ENCODE measurements at places on chromosomes 5 and 9. TPM values are rescaled to one million over a fixed set of nuclear protein-coding genes. Genes with fewer than 3 reads are reported as not detected.

DNA sequence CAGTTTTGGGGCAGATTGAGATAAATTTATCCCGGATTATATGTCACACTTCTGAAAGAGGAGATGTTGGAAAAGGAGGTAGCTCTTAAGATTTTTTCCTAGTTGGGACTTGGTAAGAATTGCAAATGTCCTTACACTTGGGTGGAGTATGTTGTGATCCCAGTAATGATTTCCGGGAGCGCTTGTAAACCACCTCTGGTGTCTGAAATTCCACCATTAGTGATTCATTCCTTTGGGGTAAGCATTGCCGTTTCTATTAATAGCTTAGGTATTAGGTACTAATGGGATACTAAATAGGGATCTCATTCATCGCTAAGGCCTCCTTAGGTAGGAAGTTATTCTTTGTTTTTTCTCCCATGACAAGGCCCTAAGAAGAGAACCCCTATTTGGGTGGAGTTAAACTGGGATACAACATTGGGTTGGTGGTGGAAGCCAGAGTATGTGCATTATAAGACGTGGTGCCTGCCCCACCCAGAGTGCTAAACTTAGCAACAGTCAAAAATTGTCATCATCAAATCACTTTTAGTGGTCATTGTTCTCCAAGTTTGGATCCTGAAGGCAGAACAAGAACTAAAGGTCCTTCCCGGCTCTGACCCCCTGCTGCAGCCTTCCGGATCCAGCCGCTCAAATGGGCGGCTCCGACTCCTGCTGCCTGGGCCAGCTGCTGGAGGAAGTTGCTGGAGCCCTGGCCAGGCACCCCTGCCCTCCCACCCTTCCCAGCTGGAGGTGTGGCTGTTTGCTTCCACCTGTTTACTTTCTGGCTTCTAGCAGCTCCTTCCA lies 31.7 kb upstream of the DAB2IP start:
- DNase-seq = no peak

DNA sequence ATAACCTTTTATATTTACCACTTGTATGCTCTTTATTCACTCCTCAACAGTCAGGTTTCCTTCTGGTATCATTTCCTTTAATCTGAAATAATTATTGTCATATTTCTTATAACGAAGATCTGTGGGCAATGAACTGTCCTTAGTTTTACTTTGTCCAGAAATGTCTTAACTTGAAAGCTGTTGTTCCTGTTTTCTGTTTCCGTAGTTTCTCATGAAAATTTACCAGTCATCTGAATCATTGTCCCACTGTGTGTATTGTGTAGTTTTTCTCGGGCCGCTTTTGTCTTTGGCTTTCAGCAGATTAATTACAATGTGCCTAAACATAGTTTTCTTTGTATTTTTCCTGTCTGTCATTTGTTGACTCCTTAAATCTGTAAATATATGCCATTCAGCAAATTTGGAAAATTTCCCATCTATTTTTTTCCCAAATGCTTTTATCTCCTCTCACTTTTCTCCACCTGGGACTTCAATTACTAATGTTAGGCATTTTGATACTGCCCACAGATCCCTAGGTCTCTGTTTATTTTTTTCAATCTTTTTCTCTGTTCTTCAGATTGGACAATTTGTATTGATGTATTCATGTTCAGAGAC lies 74.9 kb downstream of the PDE8B start:
- DNase-seq = no peak

GRCh38 chr5:178436326-178436940 lies 153.8 kb downstream of the COL23A1 start:
- DNase-seq = no peak

DNA sequence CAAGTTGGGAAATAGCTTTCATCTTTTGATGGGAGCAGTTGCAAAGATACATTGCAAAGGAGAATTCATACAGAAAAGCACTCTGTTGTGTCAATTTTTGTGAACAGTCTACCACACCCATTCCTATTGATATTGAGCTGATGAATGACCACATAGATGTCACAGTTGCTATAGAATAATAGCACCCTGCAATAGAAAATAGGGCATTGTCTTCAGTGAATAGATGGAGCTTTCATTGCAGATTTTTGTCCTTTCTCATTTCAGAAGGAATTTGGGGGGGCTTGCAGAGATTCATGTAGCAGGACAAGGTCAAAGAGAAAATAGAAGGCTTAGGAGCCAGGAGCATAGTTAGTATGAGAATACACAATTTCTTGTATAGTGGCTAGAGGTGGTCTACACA lies 237.9 kb downstream of the TMEM38B start:
- DNase-seq = no peak

GRCh38 chr5:44983006-44983405 lies 174.3 kb downstream of the MRPS30 start:
- DNase-seq = no peak

DNA sequence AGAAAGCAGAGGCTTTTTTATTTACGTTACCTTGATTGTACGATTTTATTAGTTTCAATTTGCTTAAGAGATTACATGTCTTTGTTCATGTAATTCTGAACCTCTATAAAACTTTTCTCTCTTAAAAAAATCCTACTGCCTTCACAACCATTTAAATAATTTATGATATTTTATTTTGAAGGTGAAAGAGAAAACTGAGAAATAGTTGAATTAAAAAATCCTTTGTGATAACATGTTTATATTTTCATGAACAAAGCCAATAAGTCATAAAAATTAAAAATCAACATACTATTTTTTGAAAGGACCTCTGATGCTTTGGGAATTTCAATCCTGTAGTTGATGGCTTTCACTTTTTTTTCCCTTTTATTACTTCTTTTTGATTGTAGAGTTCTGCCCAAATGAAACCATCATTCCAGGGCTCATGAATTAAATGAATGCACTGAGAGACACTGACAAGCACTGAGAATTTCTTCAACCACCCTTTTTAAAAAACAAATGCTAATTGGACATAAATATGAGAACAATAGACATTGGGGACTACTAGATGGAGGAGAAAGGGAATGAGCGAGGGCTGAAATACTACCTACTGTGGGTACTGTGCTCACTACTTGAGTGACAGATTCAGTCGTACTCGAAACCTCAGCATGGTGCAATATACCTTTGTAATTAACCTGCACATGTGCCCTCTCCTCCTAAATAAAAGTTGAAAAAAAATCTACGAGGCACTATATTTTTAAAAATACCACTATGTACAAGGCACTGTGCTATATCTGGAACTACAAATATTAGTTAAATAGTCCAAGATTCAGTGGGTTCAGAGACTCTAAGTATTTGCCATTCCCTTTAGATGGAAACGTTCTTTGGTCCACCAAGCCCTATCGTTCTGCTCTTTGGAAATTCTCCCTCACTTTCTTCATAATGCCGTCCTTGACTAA lies 5.9 kb downstream of the CDKN2A start:
- no peak for DNase-seq

DNA sequence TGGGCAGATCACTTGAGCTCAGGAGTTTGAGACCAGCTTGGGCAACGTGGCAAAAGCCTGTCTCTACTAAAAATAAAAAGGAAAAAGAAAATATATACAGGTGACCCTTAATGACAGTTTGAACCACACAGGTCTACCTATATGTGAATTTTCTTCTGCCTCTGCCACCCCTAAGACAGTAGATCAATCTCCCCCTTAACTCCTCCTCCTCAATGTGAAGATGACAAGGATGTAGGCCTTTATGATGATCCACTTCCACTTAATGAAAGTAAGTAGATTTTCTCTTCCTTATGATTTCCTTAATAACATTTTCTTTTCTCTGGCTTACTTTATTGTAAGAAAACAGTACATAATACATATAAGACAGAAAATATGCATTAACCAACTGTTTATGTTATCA lies 3.4 kb downstream of the AKNA start:
- no peak for DNase-seq

DNA sequence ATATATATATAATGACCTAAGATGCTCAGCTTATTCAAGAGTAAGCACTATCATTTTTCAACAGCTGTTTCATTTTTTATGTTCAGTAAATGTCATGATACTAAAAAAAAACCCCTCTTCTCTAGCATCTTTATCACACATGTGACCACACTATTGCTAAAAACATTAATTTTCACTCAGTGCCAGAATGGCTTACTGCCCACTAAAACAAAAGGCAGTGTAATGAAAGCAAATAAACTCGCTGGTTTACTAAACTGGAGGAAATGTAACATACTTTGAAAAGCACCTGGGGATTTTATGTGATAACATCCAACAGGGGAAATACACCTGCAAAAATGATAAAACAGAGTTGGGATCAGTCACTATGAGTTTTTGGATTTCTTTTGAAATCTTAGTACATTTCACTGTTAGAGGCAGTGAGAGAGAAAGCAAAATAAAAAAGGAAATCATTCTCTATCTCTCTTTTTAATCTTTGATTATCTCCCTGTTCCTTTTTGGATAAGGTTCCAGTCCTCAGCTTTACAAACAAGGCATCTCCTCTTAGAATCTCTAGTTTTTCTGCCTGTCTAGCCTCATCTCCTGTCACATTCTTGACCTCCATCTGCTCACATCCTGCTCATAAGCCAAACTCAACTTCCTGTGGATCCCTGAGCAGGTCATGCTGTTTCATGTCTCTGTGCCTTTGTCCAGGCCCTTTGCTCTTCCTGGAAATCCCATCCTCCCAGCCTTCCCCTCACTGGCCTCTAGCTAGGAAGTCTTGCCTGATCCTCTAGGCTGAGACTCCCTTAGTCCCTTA lies 338.0 kb downstream of the MAN2A1 start:
- DNase-seq = no peak

DNA sequence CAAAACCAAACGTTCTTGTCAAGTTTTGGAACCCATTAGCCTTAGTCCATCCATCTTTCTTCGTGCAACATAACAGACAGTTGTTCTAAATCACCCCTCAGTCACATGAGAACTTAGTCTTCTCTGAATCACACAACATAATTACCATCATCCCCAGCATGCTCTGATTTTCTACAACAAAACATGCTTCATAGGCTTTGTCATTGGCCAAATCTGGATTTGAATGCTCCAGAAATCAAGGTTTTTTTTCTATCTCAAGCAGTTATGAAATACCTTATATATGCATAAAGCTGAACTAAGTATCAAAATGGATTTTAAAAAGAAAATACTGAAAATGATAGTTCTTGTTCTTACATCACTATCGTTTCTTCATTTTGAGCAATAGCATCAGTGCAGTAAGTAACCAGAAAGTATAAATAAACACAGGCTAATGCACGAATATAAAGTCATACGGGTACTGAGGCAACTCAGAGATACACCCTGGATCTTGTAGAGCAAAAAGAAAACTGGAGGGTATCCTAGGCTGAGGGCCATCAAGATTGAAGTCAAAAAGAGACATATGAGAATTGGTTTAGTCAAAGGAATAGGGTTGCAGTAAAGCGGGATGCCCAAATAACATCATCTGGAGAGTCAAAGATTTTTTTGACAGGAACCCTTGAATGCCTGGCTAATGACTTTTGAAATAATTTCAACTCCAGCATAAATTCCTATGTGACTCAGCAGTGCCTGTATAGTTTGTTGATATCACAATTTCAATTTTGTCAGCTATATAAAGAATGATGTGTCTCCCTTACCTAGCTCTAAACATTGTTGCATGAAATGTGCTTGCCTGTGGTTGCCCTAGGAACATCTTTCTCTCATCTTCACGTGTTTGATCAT lies 164.7 kb downstream of the ADAMTSL1 start:
- DNase-seq = no peak

- DNase-seq = no peak
Measured at GRCh38 chr5:145101246-145101645, 733.9 kb downstream of the PRELID2 start.

GRCh38 chr5:149432376-149432775 lies 53.3 kb upstream of the IL17B start:
- no peak for DNase-seq

DNA sequence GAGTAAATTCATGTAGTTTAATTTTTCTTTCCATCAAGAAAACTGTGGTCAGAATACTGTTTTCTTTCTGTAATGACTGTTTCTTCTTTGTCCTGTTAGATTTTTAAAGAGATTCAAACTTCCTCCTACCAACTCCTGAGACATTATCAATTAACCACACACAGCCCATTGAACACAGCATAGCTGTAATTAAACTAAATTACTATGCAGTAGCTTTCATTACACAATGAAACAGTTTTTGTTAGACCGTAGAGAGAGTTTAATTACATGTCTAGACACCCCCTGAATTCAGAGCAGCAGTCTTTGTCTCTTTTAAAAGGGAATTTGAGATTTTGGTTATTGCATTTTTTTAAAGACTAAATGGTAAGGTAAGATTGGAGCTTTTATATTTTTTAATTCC lies 77.5 kb downstream of the STARD4 start:
- no peak for DNase-seq

DNA sequence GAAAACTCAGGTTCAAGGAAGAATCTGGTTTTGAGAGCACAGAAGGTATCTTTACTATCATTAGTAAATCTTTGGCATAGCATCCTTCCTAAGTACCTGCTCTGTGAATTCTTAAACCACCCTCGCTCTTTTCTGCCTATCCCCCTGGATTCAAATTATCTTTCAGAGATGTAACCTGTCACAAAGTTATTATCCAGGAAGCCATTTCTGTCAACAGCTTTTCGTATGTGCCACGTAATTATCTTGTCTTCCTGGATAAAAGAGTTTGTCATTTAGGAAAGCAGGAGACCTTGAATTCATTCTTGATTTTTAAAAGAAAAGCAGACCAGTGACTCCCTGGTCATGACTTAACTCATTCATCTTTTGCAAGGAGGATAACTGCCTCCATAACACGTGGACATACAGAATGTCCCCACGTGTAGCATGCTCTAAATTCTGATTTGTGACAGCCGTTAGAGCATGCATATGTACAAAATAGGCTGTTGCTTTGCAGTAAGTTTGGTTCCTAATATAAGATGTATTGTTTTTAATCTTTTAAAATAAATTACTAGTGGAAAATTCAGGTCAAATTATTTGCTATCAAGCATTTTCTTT lies 189.0 kb downstream of the TRIO start:
- no peak for DNase-seq

GRCh38 chr5:122997294-122997693 lies 39.2 kb downstream of the PPIC start:
- no peak for DNase-seq

- no peak for DNase-seq
Measured at GRCh38 chr5:23825196-23825595, 317.8 kb downstream of the PRDM9 start.

GRCh38 chr5:175663186-175664184 lies 5.6 kb downstream of the HRH2 start:
- no peak for DNase-seq

DNA sequence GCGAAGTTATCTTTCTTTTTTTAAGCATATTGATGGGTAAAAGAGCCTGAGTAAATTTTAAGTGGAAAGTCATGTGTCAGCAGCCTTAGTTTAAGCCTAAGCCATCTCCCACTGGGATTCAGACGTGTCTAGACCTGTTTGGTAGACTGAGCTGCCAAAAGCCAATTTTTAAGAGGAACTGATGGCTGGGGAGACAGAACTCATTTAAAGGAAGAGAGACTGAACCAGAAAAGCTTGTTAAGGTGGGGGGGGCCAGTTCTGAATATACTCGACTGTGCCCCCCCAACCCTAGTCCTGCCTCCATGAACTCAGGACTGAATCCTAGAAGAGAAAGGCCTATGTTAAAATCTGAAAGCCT lies 58.3 kb upstream of the PLPP1 start:
- no peak for DNase-seq

Gene PPP3R2
- not detected for total RNA-seq

Gene LCN1
- total RNA-seq = 2.4 TPM

Gene PCDHGA5
- total RNA-seq = 5.2 TPM

Gene PHF24
- total RNA-seq = 0.93 TPM

Gene CDC20B
- not detected for total RNA-seq

Gene ENTPD2
- 0.48 TPM for total RNA-seq

Gene DDX4
- total RNA-seq = not detected

Gene FGF1
- total RNA-seq = 5.0 TPM

Measured in posterior vena cava (tissue), 2 donors.